ENCODE measurements at places on chromosomes 1 and 21.

DNA sequence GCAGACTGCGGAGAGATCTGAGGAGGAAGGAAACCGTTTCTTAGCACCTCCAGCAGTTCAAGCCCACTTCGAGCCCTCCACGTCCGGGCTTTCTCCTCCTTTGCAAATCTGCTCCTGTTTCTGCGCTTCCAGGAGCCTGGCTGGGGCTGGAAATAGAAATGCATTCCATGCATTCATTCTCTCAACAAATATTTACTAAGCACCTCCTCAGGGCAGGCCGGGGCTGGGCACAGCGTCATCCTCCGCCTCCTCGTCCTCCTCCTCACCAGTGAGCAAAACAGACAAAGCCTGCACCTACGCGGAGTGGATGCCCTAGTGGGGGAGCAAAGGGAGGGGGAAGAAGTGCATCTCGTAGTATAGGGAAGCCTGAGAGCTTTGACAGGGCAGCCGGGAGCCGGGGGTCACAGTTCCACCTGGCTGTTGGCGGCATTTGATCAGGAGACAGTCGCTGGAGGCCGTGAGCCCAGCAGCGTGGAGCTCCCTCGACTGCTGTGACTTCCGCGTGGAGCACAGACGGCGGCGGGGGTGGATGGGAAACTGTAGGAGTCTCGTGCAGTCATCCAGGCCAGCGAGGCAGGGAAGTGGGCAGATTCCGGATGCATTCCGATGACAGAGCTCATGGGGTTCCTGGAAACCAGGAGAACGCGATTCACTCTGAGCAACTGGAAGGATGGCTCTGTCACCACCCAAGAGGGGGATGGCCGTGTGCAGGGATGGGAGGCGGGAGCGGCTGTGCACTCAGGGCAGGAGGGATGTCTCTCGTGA, 93.5 kb downstream of the SIK1 start:
- DNase-seq: no peak

- DNase-seq: no peak
These were observed 224.6 kb upstream of the RAB4A start for GRCh38 chr1:229046251-229046853.

- no peak for DNase-seq
These were observed 41.5 kb downstream of the CHIA start for GRCh38 chr1:111332190-111332589.

GRCh38 chr1:47257224-47257623, 25.2 kb upstream of the TAL1 start:
- no peak for DNase-seq

DNA sequence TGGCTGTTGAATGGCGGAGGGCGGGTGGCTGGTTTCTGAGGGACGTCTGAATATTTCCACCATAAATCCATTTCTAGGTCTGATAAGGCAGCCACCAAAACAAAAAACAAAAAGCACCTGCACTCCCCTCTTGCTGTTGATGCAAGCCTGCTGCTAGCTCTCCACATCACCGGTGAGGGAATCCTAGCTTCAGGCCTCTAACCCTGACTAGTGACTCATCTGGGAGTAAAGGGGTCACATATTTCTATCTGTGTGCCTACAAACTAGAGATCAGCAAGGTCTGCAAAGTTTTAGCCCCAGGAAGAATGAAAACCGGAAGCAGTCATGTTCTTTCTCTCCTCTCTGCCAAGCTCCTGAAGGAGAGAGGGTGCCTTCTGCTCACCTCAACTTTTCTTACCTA, 10.3 kb upstream of the ERMAP start:
- no peak for DNase-seq

DNA sequence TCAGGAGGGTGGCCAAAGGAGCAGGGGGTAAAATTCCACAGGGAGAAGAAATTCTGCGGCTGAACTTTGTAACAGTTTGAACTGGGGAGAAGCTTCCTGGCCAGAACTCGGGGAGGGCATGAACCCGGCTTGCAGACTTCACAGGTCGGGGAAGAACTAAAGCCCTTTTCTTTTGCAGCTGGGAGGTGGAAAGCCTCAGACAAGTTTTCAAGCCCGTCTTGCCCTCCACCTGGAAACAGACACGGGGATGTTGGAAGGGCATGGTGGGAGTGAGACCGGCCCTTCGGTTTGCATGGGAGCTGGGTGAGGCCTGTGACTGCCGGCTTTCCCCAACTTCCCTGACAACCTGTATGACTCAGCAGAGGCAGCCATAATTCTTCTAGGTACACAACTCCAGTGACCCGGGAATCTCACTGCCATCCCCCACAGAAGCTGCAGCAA, 11.3 kb downstream of the THEM4 start:
- DNase-seq: no peak

- no peak for DNase-seq
These were observed 28.4 kb downstream of the CD48 start for GRCh38 chr1:160682983-160683865.

- DNase-seq: no peak
These were observed 69.1 kb downstream of the SMYD3 start for GRCh38 chr1:246437961-246438360.

GRCh38 chr1:185886046-185886445, 151.9 kb downstream of the HMCN1 start:
- DNase-seq: no peak

- no peak for DNase-seq
These were observed 15.5 kb upstream of the ADAM30 start for GRCh38 chr1:119911775-119912174.

DNA sequence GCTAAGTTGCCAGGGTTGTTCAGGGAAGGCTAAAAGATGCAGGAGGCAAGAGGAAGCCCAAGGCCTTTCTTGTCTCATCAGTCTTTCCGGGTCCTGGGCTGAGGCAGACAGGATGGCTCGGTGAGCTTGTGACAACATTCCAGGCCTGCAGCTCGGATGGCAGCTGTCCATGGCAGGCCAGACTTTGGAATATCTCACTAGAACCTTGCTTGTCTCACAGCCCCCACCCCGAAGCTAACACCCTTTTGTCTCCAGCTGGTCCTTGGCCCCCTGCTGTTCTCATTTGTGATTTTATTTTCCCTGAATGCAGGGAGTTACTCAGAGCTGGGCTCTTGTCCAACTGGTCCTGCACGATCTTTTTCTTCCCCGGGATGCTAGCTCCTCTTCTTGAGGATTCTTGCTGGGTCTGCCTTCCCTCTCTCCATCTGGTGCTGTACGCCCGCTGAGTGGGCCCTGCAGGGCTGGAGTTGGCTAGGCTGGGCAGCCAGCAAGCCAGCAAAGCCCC, 477.2 kb upstream of the CAMK1G start:
- DNase-seq: no peak

- no peak for DNase-seq
These were observed 98.0 kb downstream of the LAMC2 start for GRCh38 chr1:183284086-183284485.

DNA sequence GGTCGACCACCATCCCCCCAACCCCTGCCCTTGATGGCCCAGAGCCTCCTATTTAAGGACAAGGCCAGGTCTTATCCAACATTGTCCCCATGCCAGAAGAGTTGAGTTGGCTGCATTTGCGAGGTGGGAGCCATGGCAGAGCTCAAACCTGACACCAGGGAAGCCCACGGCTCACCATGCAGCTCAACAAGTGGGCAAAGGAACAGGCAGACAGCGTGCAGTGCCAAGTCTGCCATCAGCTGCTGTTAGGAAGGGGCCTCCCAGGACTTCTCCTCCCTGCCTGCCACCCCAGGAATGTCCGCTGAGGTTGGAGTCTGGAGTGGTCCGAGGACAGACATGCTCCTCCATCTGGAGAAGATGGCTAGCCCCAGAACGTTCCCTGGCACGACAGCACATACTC, 19.9 kb downstream of the SLC45A3 start:
- no peak for DNase-seq

DNA sequence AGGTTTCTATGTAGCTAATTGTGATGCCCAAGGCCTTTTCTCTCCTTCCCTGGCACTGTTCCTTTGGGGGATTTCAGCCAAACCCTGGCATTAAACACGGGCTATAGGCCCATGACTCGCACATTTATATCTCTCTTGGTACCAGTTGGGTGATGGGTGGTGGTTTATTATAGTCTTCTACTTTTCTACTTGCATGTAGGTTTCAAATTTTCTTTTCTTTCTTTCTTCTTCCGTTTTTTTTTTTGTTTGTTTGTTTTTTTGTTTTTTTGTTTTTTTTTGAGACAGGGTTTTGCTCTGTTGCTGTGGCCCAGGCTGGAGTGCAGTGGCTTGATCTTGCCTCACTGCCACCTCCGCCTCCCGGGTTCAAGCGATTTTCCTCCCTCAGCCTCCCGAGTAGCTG, 1.1 kb downstream of the IL10RB start:
- DNase-seq: no peak

- DNase-seq: no peak
These were observed 38.8 kb upstream of the EPHA8 start for GRCh38 chr1:22524481-22524880.

DNA sequence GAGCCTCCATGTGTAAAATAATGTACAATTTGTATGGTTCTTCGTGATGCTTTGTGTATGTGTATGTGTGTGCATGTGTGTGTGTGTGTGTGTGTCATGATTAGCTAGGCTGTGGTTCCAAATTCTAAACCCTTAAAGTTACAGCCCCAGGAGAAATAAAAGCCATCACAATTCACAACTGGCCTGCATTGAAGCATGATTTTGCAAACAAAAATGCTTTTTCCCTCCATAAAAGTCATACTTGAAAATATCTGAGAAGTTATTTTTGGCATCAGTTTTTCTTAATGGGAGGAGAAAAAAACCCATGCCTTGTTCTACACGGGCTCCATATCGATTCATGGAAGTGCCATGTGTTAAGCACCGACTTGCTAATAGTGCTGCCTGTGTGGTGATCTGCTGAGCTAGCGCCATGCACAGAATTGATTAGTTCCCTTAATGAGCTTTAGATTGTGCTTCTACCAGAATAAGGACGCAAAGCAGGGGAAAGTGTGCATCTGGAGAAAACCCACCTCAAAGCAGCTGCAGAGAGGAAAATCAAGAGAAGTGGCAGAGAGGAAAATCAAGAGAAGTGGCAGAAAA, 207.3 kb downstream of the DSCAM start:
- DNase-seq: no peak

DNA sequence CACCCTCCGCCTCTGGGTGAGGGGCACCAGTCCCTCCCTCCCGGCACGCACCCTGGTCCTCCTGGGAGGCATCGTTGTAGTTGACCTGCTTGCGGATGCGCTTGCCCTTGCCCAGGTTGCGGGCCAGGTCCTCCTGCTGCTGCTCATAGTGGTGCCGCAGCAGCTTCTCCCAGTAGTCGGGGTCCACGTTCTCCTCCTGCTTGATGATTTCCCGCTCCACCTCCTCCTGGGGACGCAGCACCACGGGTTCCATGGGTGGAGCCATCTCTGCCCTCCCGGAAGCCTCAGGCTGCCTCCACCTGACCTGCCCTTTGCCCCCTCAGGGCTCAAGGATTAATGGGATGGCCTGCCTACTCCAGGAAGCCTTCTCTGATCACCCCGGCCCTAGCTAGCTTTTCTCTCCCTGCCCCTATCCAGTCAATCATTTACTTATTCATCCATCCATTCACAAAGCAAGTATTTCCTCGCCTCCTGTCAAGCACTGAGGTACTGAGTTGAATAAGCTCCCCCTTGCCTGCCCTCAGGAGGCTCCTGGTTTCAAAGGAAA, 53.5 kb downstream of the CHD5 start:
- no peak for DNase-seq

DNA sequence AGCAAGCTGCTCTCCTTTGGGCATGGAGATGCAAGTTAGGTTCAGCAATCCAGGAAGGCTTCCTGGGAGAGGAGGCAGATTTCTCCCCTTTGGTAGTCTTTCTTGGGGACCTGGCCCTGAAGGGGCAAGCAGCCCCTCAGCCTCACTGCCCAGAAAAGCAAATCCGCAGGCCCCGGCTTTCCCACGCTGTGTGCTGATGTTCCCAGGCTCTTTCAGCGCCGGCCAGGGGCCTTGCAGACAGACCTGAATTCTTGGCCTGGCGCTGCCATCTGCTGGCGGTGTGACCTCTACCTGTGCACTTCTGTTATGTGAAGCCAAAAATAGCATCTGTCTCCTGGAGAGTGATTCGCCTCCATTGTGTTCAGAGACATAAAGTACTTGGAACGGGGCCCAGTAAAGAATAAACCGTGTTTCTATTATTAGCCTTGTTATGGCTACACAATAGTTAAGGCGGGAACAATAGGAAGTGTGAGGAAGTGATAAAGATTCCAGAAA, 64.8 kb downstream of the ALPL start:
- no peak for DNase-seq

DNA sequence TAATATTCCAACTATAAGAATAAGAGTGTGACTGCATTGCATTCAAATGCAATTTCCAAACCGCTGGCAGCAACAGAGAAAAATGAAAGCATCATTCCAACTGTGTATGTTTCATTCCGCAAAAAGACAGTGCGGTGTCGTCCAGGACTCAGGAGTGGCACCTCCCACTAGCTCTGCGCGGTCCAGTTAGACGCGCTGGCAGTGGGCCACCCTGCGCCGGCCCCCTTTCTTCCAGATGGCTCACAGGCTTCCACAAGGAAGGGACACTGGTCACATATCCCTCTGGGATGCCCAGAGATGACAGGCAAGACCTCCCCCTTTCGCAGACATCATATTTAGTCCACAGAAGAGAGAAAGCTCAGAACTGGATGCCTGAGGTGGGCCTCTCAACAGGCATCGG, 11.9 kb downstream of the WRAP73 start:
- no peak for DNase-seq

DNA sequence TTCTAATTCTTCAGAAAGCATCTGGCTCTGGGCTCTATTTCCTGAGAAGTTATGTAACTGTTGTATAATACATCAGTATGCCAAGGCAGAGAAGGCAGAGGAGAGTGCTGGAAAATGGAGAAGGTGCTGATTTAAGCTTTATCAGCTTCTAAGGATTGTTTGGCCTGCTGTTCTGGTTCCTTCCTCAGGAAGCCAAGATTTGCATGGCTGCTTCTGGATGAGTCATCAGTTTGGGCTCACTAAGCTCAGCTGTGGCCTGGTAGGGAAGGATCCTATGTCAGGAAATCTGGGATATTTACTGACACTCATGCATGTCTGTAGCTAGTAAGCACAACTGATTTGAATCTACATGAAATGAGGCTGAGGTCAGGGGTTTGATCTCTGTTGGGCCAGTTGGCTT, 73.2 kb upstream of the ADGRL4 start:
- DNase-seq: no peak

DNA sequence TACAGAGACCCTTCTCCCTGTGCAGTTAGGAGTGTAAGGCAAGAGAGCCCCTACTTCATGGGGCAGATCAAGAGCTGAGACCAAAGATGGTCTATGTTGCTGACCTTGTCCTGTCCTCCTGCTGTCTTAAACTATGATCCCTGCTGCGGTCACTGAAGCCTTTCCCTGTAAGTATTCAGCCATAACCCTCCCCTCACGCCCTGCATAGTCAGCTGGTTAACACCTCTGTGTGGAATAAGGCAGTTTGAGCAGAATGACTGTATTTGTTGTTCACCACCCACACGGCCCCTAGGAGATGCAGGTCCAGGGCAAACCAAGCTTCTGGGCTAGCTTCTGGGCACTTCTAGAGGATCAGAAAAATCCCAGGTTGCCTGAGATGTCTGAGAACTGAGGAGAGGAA, 356 bp downstream of the TSPAN1 start:
- DNase-seq: no peak

- no peak for DNase-seq
These were observed 175.0 kb downstream of the KAZN start for GRCh38 chr1:14773396-14774025.

Data from naive thymus-derived CD8-positive, alpha-beta T cell (primary cell).